ENCODE measurements at places on chromosomes 7 and 10.

GRCh38 chr10:131381576-131381975, 70.1 kb upstream of the TCERG1L start:
- H3K4me1 ChIP-seq: no peaks in the 10 kb centered on the region
- H3K36me3 ChIP-seq: no peaks in the 10 kb centered on the region

GRCh38 chr7:72441791-72442190, 29.7 kb upstream of the CALN1 start:
- no peak overlapping the region for H3K27ac ChIP-seq
- no peak for DNase-seq
- no peaks in the 10 kb centered on the region for H3K36me3 ChIP-seq

DNA sequence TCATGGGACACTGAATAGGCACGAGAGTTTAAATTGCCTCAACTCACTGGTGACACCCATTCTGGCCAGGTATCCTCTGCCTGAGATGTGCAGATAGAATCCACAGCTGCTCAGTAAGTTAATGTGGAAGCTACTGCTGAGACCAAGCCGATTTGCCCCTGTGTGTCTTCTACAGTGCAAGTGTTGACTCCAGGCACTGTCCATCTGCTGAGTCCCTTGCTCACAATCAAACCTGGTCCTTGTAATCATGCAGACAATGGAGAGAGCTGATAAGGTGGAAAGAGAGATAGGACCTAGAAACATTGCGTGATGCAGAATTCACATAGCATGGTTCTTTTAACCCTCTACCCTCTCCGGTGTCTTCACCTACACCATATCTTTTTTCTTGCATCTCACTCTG, 101.4 kb downstream of the ITGB8 start:
- H3K4me1 ChIP-seq: peaks cover 4% of the 10 kb centered on the region
- DNase-seq: no peak
- H3K4me3 ChIP-seq: no peak overlapping the region
- H3K27ac ChIP-seq: no peak overlapping the region
- no peaks in the 10 kb centered on the region for H3K36me3 ChIP-seq

DNA sequence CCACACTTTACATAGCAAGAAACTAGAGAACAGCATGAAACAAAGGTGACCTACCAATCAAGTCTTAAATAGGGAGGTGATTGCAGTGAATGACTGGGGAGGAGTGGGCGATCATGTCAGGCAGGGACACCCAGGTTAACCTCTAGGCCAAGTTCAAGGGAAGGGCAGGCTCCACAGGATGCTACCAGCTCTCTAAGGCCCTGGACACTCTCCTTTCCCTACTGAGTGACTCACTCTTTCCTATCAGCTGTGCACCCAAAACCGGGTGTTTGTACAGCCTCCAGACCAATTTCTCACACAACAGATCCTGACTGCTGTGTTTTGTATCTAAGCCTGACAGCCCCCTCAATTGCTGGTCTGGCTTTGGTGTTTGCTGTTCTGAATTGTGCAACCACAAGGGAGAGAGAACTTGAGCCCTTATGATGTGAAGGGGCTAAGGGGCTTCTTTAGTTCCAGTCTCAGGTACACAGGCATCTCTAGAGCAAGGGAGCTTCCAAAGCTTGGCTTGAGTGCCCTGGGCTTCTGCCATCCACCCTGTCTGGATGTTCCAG, 107.8 kb downstream of the TBXAS1 start:
- H3K27ac ChIP-seq: no peak overlapping the region
- H3K27me3 ChIP-seq: no peaks in the 10 kb centered on the region
- H3K4me3 ChIP-seq: no peak overlapping the region

- no peak for DNase-seq
- H3K4me3 ChIP-seq: no peak overlapping the region
- no peaks in the 10 kb centered on the region for H3K4me1 ChIP-seq
- H3K27me3 ChIP-seq: no peaks in the 10 kb centered on the region
- H3K27ac ChIP-seq: no peak overlapping the region
- no peaks in the 10 kb centered on the region for H3K36me3 ChIP-seq
These were observed 31.0 kb downstream of the TNS3 start for GRCh38 chr7:47550788-47551470.

- DNase-seq: no peak
- no peak overlapping the region for H3K27ac ChIP-seq
- no peak overlapping the region for H3K4me3 ChIP-seq
- no peaks in the 10 kb centered on the region for H3K36me3 ChIP-seq
These were observed 41.3 kb upstream of the PPP2R2D start for GRCh38 chr10:131859341-131860020.

DNA sequence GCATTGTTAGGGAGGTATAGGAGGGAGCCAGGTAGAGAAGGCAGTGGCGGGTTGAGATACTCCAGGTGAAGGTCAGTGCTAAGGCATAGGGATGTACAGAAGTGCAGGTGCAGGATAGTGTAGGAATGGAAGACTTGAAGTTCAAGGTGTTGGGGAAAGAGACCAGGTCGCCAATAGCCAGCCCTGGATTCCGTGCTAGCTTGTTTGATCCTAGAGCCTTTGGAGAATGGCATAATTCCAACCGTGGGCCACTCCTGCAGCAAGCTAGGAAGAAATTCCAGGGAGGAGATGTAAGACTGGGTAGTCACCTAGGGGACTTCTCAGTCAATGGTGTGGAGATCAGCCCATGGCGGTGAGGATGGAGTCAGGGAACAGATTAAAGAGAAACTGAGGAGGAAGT, 272.7 kb downstream of the RPS24 start:
- no peaks in the 10 kb centered on the region for H3K27me3 ChIP-seq
- no peak overlapping the region for H3K27ac ChIP-seq
- H3K36me3 ChIP-seq: no peaks in the 10 kb centered on the region
- H3K4me3 ChIP-seq: no peak overlapping the region

DNA sequence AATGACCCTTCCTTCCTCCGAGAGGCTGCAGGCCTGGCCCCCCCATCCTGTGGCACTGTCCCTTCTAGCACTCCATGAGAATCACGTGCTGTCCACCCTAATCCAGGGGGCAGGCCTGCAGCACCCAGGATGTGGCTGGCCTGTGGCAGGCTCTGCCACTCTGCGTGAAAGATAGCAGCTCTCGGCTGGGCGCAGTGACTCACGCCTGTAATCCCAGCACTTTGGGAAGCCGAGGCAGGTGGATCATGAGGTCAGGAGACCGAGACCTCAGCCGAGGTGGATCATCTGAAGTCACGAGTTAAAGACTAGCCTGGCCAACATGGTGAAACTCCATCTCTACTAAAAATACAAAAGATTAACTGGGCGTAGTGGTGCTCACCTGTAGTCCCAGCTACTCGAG, 18.9 kb upstream of the LFNG start:
- H3K4me3 ChIP-seq: no peak overlapping the region
- H3K27ac ChIP-seq: no peak overlapping the region
- H3K27me3 ChIP-seq: no peaks in the 10 kb centered on the region
- peaks cover 66% of the 10 kb centered on the region for H3K4me1 ChIP-seq
- no peak for DNase-seq
- H3K36me3 ChIP-seq: no peaks in the 10 kb centered on the region

- peaks cover 33% of the 10 kb centered on the region for H3K4me1 ChIP-seq
- no peak for DNase-seq
- no peak overlapping the region for H3K27ac ChIP-seq
- no peak overlapping the region for H3K4me3 ChIP-seq
- no peaks in the 10 kb centered on the region for H3K27me3 ChIP-seq
These were observed 577.1 kb downstream of the PARD3 start for GRCh38 chr10:34237898-34238455.

DNA sequence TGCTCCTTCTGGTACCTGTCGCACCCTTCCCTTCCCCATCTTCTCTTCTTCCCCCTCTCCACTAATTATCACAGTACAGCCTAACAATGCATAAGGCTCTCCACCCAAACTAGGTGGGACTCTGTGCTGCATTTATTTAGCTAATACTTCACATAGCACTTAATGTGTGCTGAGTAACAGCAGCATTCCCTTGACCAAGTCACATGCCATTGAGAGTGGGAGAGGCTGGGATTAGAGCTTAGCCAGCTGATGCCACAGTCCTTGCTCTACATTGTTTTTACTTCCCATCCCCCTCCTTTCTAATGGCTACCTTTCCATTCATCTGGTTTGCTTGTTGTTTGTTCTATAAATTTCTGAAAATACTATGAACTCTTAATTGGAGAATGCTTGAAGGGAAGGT, 426.9 kb downstream of the LRMDA start:
- no peaks in the 10 kb centered on the region for H3K27me3 ChIP-seq
- no peak for DNase-seq
- H3K4me1 ChIP-seq: no peaks in the 10 kb centered on the region
- H3K36me3 ChIP-seq: no peaks in the 10 kb centered on the region
- no peak overlapping the region for H3K27ac ChIP-seq

All from SJCRH30 (cell line).